ENCODE measurements at places on chromosomes 11 and 22.

GRCh38 chr11:15101072-15101709, 13.5 kb upstream of the INSC start:
- peak; percentile 23 for DNase-seq

- no peak for DNase-seq
These were observed 168.5 kb downstream of the ARHGAP42 start for GRCh38 chr11:100855466-100856067.

- no peak for DNase-seq
These were observed 63.4 kb downstream of the NRXN2 start for GRCh38 chr11:64659417-64660144.

GRCh38 chr22:39933741-39934140, 26.5 kb upstream of the TMA7B start:
- no peak for DNase-seq

DNA sequence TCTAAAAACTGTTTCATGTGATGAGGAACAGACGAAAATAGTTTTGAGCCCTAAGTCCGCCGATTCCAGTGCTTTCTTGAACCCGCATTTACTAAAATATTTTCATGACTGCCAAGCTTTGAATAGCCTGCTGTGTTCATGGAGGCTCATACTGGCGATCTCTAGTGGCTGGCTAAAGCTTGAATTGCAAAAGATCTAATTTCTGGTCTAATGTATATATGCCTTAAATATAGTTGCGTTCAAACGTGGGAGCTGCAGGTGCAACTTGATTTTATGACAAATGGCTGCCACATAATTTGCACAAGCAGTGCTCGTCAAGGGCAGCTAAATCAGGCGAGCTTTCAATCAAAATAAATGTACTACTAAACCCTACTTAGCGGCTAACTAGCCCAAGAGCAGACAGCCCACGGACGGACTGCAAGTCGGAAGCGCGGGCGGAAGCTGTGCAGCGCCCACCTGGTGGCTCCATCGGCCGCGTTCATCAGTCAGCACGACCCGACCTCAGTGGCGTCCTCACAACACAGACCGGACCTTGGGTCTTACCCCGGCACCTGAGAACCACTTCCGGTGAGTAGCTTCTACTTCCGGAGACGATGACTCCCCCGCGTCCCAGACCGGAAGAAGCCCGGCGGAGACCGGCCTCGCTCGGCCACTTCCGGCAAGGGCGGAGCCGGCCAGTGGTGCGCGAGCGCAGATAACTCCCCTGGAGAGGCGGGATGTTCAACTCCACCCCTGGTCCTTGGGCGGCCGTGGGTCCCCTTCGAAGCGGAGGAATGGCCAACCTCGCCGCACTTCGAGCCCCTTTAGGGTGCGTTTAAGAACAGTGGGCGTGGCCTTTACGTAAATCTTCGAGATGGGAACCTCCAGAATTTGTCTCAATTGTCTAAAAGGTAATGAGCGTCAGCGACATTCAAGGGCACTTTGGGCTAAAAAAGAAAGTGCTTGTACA, 6.1 kb downstream of the RPL27A start:
- DNase-seq: peak; percentile 81

DNA sequence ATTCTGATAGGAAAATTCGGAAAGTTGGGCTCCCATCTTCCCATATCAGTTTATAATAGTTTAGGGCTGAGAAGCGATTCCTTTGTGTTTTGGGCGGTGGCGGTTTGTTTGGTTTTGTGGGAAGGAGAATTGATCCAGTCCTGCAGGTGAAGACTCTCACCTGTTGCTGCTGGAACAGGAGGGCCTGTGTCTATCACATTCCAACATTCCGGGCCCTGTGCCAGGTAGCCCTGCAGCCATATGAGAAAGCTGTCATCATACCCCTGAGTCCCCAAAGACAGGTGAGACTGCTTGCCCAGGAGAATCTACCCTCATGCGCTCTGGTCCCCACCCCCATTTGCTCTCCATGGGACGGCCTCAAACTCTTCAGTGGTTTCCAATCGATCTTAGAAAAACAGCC, 62.1 kb downstream of the TRAF6 start:
- DNase-seq: no peak

DNA sequence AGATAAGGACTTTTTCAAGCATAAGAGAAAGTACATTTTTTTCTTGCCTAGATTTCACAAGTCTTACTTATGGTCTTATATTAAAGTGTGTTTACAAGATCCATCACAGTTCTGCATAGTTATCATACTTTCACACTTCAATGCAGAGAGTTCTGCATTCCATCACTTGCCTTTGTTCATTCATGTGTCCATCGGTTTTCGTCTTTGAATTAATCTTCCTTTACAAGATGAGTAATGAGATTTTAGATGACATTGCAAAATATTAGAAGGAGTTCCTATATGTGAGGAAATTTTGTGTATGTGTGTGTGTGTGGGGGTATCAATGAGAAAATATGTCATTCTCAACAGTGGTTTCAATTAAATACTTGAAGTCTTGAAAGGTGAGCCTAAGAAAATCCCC, 98.1 kb upstream of the GUCY1A2 start:
- DNase-seq: no peak

GRCh38 chr11:71987521-71987920, 11.2 kb upstream of the IL18BP start:
- no peak for DNase-seq

DNA sequence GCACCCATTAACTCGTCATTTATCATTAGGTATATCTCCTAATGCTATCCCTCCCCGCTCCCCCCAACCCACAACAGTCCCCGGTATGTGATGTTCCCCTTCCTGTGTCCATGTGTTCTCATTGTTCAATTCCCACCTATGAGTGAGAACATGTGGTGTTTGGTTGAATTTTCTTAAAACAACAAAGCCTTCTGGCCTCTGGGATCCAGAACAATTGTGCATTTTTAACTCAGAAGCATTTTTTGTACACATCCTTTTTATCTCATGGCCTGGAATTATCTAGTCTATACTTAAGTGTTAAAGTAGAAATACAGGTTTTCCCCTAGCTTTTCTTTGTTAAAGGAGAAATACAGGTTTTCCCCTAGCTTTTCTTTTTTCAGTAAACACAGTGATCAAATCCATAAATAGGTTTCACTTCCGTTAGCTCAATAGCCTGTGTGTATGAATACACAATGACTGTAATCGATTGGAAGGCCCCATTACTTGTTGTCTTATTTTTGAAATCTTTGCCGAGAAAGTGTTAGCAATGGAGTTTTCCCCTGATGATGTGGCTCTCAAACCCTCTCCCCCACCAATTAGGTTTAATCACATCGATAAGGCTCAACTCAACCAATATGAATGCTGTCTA, 125.6 kb upstream of the PITPNB start:
- no peak for DNase-seq

- no peak for DNase-seq
These were observed 8.6 kb upstream of the RELT start for GRCh38 chr11:73367482-73368024.

GRCh38 chr11:45500451-45500850, 165.0 kb downstream of the CHST1 start:
- DNase-seq: no peak

DNA sequence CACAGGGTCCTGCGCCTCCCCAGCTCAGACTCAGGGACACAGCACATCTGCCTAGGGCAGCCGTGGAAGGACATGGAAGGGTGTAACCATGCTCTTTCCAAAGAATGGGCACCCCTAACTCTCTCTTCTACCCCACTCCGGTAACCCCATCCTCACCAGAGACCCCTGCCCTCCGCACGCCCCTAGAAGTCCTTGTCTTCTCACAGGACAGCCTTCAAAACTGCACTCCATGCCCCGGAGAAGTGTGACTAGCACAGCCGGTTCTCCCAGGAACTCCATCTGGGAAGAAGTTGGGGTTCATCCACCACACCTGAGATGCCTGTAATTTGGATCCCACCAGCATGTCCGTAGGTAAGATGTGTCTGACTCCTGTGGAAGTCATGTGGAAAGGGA, 25.0 kb downstream of the P2RY2 start:
- no peak for DNase-seq

DNA sequence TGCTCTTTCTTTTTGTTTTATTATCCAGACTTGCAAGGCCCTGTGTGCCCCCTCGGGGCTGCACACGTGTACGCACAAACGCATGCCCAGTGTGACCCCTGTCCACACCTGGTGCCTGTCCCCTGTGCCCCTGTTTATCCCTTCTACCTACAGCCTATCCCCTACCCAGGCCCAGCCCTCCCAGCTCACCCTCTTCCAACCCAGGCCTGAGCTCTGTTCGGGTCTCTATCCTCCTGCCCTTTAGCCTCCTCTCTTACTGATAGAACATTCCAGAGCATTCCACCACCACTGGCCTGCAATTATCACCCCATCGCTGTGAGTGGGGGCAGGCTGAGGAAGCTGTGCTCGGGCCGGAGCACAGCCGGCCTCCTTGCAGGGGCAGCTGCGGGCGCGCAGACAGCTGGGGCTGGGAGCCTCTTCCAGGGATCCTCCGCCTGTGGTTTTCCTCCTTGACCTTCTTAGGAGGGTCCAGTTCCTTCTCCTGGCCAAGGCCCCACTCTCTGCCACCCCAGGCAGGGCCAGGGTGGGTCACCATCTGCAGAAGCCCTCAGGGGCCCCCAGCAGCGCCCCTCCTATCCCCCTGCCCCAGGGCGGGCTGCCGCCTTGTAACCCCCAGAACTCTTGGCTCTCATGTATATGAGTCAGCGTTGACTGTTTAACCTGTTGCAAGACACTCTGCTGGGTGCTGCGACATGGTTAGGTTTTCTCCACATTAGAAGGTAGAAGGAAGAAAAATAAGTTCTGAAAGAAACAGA, 41.8 kb upstream of the KCNQ1OT1 start:
- no peak for DNase-seq

- DNase-seq: no peak
These were observed 8.6 kb downstream of the OAF start for GRCh38 chr11:120219232-120219937.

GRCh38 chr11:1082728-1083620, 8.3 kb downstream of the MUC2 start:
- DNase-seq: no peak

- no peak for DNase-seq
These were observed 44.8 kb upstream of the AMPD3 start for GRCh38 chr11:10410106-10410843.

DNA sequence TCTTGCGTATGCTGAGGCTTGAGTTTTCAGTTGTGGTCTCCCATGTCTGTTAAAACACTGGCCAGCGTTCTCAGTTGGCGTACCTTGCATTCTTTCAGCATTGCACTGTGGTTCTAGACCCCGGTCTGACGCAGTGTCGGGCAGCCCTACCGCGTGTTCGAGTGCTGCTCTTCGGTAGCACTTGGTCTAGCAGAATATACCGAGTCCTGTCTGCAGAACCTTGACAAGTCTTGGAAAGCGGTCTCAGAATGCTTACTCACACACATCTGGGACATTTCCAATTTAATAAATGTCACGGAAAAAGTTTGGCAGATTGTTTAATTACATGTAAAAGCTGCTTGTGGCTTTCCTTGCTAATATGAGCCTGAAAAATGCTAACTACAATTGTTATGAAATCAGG, 32.6 kb downstream of the PPFIA1 start:
- no peak for DNase-seq

DNA sequence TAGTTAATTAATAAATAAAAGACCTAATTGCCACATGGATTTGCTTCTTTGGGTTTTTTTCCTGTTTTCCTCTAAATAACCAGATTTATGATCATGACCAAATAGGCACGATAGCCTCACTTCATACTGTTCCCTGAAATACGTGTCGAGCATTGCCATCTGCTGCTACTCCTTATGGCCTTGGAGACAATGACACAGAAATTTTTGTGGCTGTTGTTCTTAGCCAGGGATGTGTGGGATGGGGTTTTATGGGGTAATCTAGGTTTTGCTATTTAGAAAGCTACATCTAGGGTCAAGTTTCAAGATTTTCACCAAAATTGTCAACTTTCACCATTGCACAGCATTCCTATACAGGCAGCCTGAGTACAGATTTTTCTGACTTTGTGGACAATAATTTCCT, 145.2 kb downstream of the DBX1 start:
- no peak for DNase-seq

DNA sequence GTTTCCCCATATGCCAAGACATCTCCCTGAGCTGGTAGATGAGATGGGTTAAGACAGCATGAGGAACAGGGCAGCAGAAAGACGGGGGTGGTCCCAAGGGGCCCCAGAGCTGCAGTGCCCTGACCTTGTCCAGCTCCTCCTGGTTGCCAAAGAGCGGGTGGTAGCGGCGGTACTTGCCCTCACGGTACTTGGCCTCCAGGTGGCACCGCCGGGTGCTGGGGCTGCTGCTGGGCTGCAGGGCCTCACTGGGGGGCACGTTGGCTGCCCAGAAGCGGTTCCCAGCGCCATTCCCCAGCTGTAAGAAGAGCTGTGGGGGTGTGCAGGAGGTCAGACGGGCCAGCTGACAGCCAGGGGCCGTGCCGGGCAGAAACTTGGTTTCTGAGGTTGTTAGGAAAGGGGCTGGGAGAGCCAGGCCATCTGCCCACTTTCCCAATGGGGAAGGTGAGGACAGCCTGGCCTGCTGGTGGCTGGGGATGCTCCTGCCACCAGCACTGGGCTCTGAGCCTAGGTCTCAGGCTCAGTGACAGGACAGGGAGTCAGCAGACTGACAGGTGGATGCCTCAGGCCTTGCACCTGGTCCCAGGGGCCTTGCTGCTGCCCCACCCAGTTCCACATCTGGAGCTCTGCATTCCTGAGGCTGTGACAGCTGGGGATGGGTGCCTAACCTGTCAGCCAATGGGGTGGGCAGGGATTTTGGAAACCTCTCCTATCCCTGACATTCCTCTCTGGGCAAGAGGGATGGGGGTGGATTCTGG, 30.0 kb upstream of the PDE2A start:
- no peak for DNase-seq

DNA sequence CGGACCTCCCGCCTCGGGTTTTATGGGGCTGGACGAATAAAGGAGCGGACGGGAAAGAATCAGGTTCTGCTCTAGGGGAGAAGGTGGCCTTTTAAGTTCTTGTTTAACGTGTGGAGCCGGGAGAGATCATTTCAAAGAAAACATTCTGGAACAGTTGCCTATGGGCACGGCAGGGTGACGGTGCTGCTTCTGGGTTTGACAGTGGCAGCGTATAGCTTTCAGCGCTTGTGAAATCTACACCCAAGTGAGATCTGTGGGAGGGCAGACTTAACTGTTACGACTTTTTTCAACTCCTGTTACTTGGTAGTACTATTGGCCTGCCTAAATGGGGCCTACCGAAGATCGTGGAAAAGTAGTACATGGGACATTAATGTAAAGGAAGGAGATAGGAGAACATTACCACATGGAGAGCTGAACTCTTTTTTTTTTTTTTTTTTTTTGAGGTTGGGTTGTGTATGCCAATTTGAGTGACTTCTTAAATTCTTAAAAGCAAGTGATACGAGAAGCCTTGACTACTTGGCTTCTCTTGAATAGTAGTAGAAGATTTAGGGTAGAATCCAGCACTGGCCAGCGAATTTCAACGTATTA, 743 bp downstream of the USP47 start:
- peak; percentile 5 for DNase-seq

DNA sequence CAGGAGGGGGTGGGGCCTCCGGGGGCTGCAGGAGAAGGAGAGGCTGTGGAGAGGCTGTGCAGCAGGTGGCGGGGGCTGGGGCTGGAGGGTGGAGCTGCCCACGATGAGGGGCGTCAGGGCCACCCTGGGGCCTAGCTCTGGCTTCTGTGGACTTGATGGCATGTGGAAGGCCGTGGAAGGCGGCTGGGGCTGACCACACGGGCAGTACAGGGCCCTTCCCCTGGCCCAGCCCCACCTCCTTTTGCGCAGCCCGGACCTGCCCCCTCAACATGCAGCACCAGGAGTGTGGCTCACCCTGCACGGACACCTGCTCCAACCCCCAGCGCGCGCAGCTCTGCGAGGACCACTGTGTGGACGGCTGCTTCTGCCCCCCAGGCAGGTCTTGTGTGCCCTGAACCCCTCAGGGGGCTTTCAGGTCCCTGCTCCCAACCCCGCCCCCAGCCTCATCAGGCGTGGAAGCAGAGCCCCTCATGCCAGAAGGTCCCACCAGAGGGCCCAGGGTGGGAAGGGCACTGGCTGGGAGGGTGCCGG, 6.1 kb downstream of the MUC5B start:
- DNase-seq: no peak

GRCh38 chr22:46846150-46846831, 83.8 kb downstream of the TBC1D22A start:
- no peak for DNase-seq
